Anterior cingulate cortex (tissue), 58 donors: ENCODE measurements at places on chromosomes 11 and 22.

DNA sequence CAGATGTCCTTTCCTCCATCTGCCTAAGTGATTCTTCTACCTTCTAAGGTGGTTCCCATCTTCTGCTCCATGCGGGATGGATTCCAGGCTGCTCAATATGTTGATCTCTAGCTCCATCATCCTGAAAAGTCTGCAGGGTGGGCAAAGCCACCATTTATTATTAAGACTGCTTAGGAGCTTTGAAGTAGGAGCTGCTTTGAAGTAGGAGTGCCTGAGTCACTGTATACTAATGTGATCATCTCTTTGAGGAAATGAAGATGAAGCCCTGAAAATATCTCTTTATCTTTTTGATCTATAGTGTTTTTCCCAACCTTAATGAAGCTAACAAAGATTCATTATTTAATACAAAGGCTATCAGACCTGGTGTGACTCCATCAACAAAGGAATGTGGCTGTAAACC lies 13.1 kb downstream of the HEPHL1 start:
- no peak for DNase-seq

GRCh38 chr11:61392981-61393595 lies 701 bp downstream of the TMEM216 start:
- no peak for DNase-seq

- no peak for DNase-seq
These were observed 117.3 kb upstream of the FAT3 start for GRCh38 chr11:92107331-92107730.

- DNase-seq: no peak
These were observed 61.4 kb downstream of the LIF start for GRCh38 chr22:30185129-30185528.

DNA sequence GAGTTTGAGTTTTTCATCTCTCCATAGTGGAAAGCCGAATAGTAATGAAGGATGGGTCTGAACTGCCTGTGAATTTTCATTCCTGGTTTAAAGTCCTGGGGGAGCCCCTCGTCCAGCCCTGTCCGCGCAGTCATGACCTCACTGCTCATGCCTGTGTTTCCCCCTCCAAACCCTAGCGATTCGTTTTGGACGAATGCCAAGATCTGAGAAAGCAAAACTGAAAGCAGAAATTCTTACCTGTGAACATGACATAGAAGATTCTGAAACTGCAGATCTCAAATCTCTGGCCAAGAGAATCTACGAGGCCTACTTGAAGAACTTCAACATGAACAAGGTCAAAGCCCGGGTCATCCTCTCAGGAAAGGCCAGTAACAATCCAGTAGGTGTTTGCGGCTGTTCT lies 30.5 kb downstream of the CDPF1 start:
- no peak for DNase-seq

DNA sequence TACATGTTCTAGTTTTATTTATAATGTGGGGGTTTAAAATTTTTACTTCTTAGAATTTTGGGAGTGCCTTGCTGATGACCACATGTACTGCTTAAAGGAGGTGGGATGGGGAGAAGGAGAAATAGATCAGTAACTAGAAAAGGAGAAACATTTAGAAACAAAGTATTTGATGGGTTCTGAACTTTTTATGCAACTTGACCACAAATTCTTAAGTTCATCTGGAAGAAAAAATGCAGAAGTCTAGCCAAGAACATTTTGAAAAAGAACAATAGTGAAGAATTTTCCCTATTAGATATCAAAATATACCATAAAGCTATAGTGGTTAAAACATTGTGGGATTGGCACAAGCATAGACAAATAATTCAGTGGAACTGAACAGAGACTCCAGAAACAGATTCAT lies 73.3 kb upstream of the AMPD3 start:
- no peak for DNase-seq

DNA sequence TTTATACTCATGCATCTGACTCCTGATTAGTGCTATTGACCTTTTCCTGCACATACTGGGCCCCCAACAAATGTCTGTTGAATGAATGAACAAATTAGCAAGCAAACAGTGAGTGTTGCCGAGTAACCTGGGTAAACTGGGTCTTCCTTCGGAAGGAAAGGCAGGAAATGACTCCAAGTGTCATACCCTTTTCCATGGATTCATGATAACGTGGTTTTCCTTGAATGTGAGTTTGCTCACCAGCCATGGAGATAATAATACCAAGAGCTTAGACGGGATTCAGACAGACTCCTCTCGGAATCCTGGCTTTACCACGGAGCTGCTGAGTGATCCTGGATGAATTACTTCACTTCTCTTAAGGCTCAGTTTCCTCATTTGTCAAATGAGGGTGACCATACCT lies 16.7 kb downstream of the TECTA start:
- DNase-seq: no peak

GRCh38 chr11:8325591-8326304 lies 62.1 kb upstream of the LMO1 start:
- DNase-seq: no peak

DNA sequence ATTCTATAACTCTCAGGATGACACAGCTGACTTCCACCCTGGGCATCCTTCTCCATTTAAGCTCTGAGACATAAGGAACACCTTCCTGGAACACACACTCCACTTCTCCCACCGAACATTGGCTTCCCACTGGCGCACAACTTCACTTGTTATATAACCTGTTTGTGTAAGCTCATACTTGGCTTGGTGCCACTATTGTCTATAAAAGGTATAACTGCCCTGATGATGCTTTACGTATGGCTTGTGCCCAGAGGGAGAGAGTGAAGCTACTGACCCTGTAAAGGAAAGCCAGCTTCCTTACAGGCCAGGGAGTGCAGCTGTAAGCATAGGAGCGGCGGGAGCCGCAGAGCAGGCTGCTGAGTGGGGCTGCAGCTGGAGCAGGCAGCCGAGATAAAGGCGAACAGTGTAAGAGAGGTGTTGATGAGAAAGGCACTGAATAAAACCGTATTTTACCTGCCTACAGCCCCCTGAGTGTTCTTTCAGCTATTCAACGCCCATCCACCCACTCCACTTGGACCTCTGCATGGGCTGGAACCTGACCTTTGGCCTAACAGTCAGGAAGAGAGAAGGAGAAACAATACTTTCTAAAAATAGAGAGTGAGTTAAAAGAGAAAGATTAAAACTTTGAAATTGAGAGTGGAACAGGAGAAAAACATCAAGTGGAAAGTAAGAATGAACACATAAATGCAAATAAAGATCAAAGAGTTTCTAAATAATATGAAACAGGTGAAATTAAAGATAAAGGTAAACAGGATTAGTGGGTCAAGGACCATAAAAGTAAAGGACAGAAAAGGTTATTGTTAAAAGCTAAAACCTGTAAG lies 252.1 kb upstream of the ARHGAP42 start:
- DNase-seq: no peak

DNA sequence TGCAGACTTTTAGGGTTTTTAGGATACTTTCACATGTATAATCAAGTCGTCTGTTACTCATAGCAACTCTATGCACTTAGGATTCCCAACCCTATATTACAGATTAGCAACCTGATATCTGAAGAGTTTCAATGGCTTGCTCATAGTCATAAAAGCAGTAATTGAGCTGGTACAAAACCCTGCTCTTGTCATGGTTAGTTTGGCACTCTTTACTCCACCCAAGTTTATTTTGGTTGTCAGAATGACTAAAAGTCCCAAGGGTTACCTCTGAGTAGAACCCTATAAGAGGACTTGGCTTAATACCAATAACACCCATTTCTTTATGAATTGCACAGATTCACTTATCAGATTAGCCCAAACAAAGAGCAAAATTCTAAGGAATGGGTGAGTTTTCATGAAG lies 550.6 kb downstream of the SOX6 start:
- no peak for DNase-seq

DNA sequence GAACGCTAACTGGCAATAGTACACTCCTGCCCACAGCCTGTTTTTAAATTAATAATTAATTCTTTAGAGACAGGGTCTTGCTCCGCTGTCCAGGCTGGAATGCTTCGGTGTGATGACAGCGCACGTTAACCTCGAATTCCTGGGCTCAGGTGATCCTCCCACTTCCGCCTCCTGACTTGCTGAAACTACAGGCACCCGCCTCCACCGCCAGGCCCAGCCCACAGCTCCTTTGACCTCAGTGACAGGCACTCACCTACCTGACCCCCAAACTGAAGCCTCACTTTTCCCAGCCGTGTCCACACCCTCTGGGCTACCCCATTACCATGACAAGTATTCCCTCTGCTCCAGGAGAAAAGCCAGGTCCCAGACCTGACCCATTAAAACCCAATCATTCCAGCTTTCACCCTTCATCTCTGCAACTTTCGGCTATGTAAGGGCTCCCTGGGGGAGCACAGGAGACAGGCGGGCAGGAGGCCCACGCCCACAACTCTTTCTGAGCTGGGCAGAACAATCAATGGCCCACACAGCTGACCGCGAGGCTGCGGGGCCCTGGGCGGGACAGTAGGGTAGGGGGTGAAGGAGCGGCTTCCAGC lies 730 bp downstream of the LMNTD2 start:
- DNase-seq: no peak

- DNase-seq: no peak
These were observed 524.2 kb upstream of the CHORDC1 start for GRCh38 chr11:90747057-90747456.
